ENCODE measurements at places on chromosomes 11 and 22.

DNA sequence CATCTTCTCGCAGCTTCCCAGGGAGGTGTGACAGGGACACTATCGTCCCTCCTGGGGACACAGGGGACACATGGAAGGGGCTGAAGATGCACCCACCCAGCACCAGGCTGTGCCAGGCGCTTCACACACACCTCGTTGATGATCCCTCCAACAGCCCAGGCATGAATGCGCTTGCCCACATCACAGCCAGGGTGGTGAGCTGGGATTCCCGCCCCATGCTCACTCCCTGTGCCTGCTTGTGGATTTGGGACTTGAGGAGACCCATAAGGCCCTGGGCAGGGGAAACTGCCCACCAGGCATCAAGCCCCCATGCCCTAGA is 57.8 kb downstream of the OTOG start:
- no peak for DNase-seq

DNA sequence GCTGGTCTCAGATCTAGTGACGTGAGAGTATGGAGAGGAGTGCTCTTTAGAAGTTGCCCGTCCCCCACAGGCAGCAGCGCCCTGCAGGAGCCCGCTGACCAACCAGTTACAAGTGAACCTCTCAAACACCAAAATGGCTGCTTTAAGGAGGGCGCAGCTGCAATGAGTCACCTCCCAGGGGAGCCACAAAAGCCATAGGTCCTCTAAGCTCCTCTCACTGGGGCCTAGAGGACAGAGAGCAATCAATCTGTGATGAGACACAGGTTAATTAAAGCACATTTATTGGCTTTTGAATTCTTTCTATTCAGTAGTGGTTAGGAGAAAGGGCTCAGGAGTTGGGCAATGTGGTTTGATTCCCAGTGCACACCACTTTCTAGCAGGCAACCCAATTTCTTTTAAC is 15.5 kb upstream of the RAPSN start:
- no peak for DNase-seq

DNA sequence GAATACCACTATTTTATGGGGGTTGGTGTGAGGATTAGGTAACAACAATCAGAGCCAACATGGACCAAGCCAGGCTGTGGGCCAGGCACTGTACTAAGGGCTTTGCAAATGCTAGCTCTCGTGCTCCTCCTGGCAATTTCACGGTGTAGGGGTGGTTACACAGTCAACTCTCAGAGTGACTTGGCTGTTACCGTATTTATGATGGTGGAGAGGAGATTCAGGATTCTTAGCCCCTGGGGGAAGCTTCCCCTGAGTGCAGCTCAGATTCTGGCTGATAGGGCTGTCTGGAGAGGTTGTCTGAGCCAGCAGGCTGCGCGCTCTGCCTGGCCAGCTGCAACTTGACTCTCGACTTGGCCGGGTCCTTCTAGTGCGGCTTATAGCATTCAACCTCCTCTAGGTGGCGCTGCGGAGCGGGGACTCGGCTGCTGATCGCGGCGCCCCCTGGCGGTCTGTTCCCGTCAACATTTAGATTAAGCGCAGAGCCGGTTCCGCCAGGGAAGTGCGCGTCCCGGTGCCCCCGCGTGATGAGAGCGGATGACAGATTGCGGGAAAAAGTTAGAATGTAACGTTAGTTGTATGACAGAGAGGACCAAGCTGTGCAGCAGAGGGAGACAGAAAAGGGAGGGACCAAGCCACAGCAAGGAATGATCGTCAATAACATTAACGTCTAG is 4.5 kb upstream of the NCF4 start:
- peak; percentile 90 for DNase-seq

GRCh38 chr11:72578991-72579815 is 95.0 kb downstream of the PDE2A start:
- DNase-seq: no peak

DNA sequence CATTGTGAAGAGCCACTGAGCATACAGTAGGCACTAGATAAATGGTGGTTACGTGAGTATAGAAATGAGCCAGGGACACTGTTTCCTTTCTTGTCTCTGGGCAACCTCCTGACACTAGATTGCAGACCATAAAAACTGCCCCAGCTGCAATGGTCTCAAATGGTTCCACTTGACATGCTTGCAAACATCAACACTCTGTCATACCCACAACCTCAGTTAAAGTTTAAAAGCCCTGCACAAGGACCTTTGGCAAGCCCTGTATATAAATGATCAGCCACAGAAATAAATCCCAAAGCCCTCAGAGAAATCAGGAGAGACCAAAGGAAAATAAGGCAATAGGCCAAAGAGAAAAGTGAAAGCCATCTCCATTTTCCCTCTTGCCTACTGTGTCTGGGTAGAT is 20.7 kb downstream of the PLEKHA7 start:
- no peak for DNase-seq

DNA sequence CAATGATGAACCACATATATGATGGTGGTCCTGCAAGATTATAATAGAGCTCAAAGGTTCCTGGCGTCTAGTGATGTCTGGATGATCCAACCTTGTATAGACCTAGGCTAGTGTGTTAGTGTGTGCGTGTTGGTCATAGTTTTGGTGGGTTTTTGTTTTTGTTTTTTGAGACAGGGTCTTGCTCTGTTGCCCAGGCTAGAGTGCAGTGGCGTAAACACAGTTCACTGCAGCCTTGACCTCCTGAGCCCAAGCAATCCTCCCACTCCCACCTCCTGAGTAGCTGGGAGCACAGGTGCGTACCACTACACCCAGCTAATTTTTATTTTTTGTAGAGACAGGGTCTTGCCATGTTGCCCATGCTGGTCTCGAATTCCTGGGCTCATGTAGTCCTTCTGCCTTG is 9.4 kb downstream of the CASTOR1 start:
- DNase-seq: no peak

DNA sequence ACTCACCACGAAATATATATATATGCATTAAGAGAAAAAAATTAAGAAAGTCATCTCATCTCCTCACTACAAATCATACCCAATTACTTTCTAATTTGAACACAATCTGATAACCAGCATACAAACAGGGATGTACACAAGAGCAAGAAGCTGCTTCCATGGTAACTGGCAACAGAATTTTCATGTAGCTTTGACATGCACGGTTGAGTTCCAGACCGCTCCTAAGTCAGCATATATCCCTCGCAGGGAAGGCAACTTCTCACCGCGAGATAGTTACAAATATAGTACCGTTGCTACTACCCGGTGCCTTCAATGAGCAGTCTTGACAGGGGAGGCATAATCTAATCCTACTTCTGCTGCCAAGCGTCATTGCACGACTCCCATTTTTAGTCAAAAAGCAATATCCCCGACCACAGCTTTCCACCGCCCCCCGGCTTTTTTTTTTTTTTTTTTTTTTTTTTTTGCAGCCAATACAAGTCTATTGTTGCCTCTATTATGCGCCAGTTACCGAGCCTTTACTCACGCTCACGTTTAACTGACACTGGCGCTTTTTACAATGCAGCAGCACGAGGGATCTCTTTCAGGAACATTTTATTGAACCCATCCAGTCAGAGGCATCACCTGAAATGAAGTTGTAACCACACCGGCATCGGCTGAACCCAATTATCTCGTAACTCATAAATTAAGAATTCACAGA is 2.2 kb downstream of the CADM1 start:
- DNase-seq: no peak

GRCh38 chr11:113091481-113091780 is 130.2 kb downstream of the NCAM1 start:
- no peak for DNase-seq

GRCh38 chr22:46122511-46122971 is 27.8 kb upstream of the PPARA start:
- peak; percentile 66 for DNase-seq

DNA sequence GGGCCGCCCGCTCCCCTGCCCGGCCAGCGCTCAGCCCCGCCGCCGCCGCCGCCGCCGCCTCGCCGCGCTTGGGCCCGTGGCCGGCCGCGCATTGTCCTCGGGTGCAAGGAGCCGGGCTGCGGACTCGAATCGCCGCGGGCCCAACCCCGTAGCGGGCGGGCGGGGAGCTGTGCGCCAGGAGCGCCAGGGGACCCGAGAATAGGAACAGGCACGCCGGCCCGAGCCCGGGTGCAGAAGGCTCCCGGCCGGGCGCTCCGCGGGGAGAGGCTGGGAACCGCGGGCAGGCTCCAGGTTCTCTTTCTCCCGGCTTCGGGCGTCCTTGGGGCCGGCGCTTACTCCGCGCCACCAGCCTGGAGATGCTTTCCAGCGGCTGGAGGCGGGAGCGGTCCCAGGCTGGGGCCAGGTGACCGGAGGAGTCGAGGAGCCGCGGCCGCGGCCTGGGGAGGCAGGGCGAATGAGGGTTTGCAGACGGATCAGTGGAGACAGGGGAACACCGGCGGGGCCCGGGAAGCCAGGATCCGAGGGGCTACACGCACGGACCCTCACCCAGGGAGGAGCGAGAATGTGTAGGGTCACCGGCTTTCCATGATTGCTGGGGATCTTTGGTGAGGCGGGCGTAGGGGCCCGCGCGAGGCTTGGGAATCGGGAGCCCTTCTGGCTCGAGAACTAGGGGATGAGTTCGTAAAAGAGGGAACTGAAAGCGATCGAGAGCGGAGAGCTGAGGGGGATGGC is 726 bp downstream of the PKNOX2 start:
- no peak for DNase-seq

- DNase-seq: no peak
Measured at GRCh38 chr11:14148653-14149273, 186.2 kb downstream of the SPON1 start.

DNA sequence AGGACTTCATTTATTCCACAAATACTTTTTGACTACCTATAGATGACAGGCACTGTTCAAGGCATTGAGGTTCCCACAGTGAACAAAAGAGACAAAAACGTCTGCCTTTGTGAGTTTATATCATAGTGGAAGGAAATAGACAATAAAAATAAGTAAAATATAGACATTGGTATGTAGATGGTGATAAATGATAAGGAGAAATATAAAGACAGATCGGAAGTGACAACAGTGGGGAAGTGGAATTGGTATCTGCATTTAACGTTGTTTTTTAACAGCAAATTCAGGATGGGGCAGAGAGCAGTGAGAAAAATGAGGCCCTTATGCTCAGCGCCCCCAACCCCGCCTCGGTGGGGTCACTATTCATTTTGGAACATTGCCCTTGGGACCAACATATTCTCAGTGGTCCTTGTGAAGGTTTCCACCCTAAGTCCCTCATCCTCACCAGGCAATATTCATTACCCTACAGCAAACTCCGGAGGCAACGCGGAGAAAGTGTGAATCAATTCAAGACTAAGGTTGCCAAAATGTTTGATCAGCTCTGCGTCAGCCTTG is 627 bp upstream of the PEX26 start:
- no peak for DNase-seq

DNA sequence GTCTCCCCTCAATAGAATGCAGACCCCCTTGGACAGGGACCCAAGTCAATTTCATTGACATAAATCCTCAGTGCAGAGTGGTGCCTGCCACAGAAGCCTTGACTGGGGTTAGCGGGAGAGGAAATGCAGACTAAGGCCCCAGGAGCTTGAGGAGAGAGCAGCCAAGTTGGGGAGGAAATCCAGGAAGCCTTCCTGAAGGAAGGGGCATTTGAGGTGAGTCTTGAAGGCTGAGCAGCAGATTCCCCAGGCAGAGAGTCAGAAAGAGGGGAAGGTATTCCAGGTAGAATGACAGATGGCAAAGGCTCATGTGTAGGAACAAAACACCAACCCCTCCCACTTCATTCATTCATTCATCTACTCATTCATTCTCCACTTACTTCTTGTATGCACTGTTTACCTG is 10.3 kb downstream of the MYEOV start:
- no peak for DNase-seq

- DNase-seq: peak; percentile 10
Measured at GRCh38 chr22:32050678-32051515, 7.8 kb downstream of the SLC5A1 start.

DNA sequence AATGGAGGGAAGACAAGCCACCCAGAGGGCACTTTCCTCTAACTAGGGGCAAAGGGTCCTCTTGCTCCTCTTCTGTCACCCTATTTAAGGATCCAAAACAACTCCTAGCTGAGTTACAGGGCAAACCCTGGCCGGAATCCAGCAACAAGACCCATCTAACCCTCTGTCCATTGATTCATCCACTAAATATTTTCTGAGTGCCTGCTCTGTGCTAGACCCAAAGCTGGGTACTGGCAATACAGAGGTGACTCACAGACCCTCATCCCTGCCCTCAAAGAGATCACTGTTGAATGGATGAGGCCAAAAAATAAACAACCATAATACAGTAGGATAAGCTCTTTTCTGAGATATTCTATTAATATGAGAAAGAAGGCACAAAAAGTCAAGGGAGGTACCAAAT is 4.3 kb upstream of the GALNT18 start:
- DNase-seq: no peak

DNA sequence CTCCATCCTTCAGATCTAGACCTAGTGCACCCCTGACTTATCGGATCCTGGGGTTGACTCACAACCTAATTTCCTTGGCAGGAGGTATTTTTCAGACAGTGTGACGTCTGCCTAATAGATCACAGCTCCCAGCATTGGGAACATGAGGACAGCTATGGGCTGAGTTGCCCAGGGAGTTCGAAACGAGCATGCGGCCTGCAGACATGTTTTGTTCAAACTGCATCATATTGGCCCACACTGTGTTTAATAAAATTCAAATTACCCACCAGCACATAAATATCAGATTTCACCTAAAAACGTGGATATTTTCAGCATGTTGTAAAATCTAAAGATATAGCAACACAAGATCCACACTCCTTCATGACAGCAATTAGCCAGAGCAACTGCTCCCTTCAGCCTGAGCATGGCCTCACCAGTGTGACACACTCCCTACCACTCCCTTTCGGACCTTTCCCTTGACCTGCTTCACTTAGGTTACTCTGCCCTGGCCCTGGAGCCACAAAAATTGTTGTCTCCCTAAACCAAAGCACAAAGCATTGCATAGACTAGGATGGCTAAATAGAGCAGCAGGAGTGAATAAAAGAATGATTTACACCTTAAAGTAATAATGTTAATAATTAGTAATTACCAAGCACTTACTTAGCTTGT is 53.6 kb upstream of the USP47 start:
- no peak for DNase-seq

GRCh38 chr11:59573216-59573615 is 42.4 kb downstream of the OSBP start:
- DNase-seq: no peak

DNA sequence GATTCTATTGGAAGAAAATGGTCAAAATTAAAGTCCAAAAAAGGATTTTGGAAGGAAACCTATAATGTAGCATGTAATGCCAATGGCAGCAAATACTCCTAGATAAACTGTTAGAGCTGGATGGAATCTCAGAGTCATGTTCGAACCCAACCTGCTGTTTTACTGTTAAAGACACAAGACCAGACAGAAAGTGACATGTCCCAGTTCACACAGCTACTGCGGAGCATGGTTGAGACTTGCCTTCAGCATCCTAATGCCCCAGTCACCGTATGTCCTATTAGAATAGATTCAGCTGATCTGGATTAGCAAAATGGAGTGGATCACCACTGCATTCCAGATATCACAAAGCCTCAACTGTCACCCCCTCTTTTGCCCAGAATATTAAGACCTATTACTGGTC is 14.9 kb downstream of the PISD start:
- DNase-seq: no peak

- no peak for DNase-seq
Measured at GRCh38 chr11:32013603-32014002, 77.3 kb upstream of the RCN1 start.

GRCh38 chr11:87036756-87037449 is 831 bp upstream of the TMEM135 start:
- no peak for DNase-seq

Measured in stimulated activated CD4-positive, alpha-beta T cell treated with anti-CD3 and anti-CD28 coated beads, Interleukin-15, amount 100 ng/mL, for 1 hour (primary cell).